ENCODE measurements at places on chromosomes 11 and 22. TPM values are rescaled to one million over a fixed set of nuclear protein-coding genes. Genes with fewer than 3 reads are reported as not detected.
A peak's percentile ranks its signal among the peaks of the same experiment; 100 is the strongest.

- no peak overlapping the region for H3K27ac ChIP-seq
- DNase-seq: no peak
- peaks cover 88% of the 10 kb centered on the region for H3K27me3 ChIP-seq
- H3K4me3 ChIP-seq: no peak overlapping the region
These were observed 211.3 kb downstream of the MYO18B start for GRCh38 chr22:25953276-25953675.

GRCh38 chr11:62399878-62400266, 19.0 kb upstream of the SCGB1A1 start:
- peaks cover 30% of the 10 kb centered on the region for H3K27me3 ChIP-seq
- no peak overlapping the region for H3K27ac ChIP-seq
- peaks cover 4% of the 10 kb centered on the region for H3K4me1 ChIP-seq
- no peak for DNase-seq
- H3K4me3 ChIP-seq: no peak overlapping the region

GRCh38 chr22:42937164-42937843, 77.6 kb downstream of the PACSIN2 start:
- peak; percentile 79 for DNase-seq
- H3K4me1 ChIP-seq: peaks cover 92% of the 10 kb centered on the region
- peak overlapping the region; percentile 99 for H3K27ac ChIP-seq

- no peak overlapping the region for H3K4me3 ChIP-seq
- DNase-seq: no peak
- H3K27ac ChIP-seq: no peak overlapping the region
- H3K4me1 ChIP-seq: no peaks in the 10 kb centered on the region
- H3K36me3 ChIP-seq: no peaks in the 10 kb centered on the region
These were observed 25.6 kb upstream of the TENM4 start for GRCh38 chr11:79466411-79466810.

- H3K27me3 ChIP-seq: no peaks in the 10 kb centered on the region
- no peak overlapping the region for H3K4me3 ChIP-seq
- peaks cover 7% of the 10 kb centered on the region for H3K4me1 ChIP-seq
- no peak overlapping the region for H3K27ac ChIP-seq
These were observed 17.5 kb downstream of the MACROD1 start for GRCh38 chr11:64148226-64148916.

The NELL1 gene
- not detected for total RNA-seq

The DRICH1 gene
- 1.1 TPM for total RNA-seq

Measured in Calu3 (cell line).